ENCODE measurements at places on chromosomes 11 and 22. TPM values are rescaled to one million over a fixed set of nuclear protein-coding genes. Genes with fewer than 3 reads are reported as not detected.
A peak's percentile ranks its signal among the peaks of the same experiment; 100 is the strongest.

DNA sequence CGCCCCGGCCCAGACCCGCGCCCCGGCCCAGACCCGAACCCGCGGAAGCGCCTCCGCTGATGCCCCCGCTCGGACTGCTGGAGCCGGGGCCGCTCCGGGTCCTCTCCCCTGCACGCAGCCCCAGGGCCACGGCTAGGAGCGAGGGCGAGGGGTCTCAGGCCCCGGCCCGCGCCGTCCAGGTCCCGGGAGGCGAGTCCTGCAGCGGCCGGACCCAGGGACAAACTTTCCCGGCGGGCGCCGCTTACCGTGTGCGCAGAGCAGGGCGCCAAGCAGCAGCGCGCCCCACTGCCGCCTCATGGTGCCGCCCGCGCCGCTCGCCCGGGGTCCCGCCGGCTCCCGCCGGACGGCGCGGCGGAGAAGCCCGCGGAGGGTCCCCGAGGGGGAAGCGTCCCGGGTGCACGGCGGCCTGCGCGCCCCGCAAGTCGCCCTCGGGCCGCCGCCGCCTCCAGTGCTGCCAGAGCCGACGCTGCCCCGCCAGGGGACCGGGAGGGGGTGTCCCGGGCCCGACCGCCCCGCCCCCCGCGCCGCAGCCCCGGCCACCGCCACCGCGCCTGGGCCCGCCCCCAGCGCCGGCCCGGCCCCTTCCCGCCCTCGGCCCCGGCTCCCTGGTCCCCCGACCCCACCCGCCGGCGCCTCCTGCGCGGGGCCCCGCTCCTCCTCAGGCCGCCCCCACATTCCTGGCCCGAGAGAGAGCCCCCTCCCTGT, at the start of gene LRP4:
Gene LRP4, minus strand, starts transcription at position 468 of the 705 bp plus-strand sequence. Its CDS starts 171 bp downstream, at position 297.
- no peaks in the 10 kb centered on the region for H3K27me3 ChIP-seq
- DNase-seq: no peak
- no peaks in the 10 kb centered on the region for H3K36me3 ChIP-seq
- H3K4me1 ChIP-seq: peaks cover 57% of the 10 kb centered on the region

DNA sequence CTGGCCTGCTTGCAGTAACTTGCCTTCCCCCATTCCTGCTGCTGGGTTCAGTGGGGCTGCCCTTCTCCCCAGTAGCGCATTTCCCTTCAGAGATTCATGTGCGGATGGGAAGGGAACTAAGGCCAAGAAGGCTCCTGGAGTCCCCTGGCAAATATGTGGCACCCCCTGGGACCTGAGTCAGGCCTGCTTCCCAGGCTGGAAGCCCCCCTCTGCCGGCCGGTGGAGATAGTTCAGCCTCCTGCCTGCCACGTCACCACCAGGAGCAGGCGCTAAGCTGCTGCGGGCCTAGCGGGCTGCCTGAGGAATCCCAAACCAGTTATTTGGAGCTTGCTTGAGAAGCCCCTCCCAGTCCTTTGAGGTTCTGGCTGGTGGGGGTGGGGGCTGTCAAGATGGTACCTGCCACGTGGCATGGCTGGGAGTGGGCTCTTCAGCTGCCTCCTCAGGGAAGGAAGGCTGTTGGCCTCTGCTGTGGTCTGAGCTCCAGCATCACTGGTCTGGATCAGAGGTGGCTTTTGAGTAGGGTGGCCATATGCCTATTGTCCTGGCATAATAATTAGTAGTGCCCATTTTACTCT, 2.0 kb downstream of the SERPINH1 start:
- H3K27me3 ChIP-seq: no peaks in the 10 kb centered on the region
- peaks cover 55% of the 10 kb centered on the region for H3K4me1 ChIP-seq
- H3K27ac ChIP-seq: peak overlapping the region; percentile 100
- no peak for DNase-seq
- H3K4me3 ChIP-seq: peak overlapping the region; percentile 98

- no peaks in the 10 kb centered on the region for H3K4me1 ChIP-seq
- H3K36me3 ChIP-seq: no peaks in the 10 kb centered on the region
- H3K27me3 ChIP-seq: no peaks in the 10 kb centered on the region
- no peak for DNase-seq
- H3K27ac ChIP-seq: no peak overlapping the region
Measured at GRCh38 chr11:64406221-64406946, 47.4 kb downstream of the RPS6KA4 start.

GRCh38 chr11:117519170-117519569, 191.5 kb downstream of the CEP164 start:
- no peak overlapping the region for H3K4me3 ChIP-seq
- DNase-seq: no peak
- H3K36me3 ChIP-seq: no peaks in the 10 kb centered on the region
- no peaks in the 10 kb centered on the region for H3K27me3 ChIP-seq
- no peak overlapping the region for H3K27ac ChIP-seq

GRCh38 chr11:96194581-96195374, 148.2 kb downstream of the MAML2 start:
- no peaks in the 10 kb centered on the region for H3K27me3 ChIP-seq
- H3K4me3 ChIP-seq: no peak overlapping the region
- no peak overlapping the region for H3K27ac ChIP-seq
- no peak for DNase-seq
- peaks cover 13% of the 10 kb centered on the region for H3K4me1 ChIP-seq
- H3K36me3 ChIP-seq: no peaks in the 10 kb centered on the region

DNA sequence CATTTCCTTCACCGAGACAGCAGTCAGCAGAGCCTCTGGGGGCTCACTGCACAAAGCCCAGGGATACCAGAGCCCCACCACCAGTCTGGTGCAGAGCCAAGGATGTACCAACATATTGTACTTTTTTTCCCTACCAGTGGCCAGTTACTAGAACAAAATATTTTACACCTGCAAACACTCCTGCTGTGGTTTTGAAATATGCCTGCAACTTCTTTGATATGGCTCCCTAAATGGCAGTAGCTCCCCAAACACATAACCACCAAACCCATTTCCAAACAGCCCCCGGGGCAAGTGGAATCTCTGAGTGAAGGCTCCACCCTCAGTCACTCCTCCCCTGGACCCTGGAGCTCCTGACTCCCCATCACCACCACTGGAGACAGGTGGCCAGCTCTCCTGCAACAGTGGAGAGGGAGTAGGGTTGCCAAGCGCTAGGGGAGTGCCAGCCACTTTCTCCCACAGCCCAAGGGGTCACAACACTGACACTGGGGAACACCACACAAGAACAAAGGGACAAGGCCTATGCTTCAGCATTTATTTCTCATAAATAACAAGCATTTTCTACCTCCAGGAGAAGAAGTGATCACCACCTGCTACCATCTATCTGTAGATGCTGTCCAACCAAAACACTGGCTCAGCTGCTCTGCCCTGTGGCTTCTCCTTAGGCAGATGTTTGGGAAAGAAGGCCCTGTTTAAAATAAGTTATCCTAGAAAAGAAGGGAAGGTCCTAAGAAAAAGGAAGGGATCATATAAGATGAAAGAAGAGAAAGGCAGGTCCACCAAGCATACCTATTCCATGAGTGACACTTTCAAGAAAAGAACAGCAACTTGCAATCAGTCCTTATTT, 15.1 kb downstream of the DGCR2 start:
- H3K27ac ChIP-seq: peak overlapping the region; percentile 90
- no peaks in the 10 kb centered on the region for H3K27me3 ChIP-seq
- H3K4me1 ChIP-seq: peaks cover 79% of the 10 kb centered on the region

CRYBB2 gene
- not detected for total RNA-seq

OR5B2 gene
- not detected for total RNA-seq

DCHS1 gene
- total RNA-seq: 1.5 TPM

DNA sequence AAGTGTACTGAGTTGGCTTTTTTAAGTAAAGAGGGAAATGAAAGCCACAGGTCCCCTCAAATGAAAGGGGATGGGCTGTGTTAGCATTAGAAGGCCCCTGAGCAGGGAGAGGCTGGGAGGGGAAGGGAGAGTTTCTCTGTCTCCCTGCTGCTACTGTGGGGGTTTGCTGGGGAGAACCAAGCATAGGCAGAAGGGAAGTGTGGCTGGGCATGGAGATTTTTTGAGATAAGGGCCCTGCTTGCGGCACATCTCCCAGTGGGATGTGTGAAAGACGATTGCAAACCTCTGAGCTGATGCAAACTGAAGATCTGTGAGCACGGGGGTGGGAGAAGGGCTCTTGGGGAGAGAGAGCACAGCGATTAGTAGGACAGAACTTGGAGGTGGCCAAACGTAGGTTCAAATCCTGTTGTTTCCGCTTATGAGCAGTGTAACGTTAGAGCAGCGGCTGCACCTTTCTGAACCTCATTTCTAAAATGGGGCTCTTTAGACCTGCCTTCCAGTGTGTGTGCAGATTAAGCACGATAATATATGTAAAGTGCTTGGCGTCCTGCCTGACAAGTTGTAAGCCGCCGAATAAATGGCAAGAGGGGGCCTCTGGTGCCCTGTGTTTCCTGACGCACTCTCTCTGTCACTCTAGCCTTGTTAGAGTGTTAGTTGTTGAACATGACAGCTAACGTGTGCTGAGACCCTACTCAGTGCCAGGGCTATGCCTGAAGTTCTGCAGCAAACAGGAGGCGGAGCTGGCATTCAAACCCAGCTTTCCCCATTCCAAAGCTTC, 122.3 kb downstream of the GRIK4 start:
- no peak for DNase-seq
- H3K27me3 ChIP-seq: no peaks in the 10 kb centered on the region
- no peak overlapping the region for H3K4me3 ChIP-seq
- H3K4me1 ChIP-seq: no peaks in the 10 kb centered on the region
- no peaks in the 10 kb centered on the region for H3K36me3 ChIP-seq

DNA sequence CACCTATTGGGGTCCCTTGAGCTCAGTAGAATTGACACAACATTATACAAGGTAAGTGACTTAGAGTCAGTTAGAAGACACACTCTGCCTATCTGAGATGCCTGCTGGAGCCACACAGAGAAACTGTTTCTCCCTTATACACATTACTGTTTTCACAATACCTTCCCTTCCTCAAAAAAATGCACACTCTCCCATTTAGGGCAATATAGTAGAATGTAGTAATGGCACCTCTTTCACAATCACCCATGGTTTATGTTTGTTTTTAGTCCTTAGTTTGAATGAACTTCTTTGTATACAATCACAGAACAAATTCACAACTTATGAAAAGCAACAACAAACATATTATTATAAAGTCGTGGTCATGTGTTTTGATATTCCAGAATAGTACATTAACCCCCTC, 14.3 kb downstream of the OR52H1 start:
- no peaks in the 10 kb centered on the region for H3K4me1 ChIP-seq
- H3K4me3 ChIP-seq: no peak overlapping the region
- H3K27ac ChIP-seq: no peak overlapping the region

TESMIN gene
- 0.17 TPM for total RNA-seq

DNA sequence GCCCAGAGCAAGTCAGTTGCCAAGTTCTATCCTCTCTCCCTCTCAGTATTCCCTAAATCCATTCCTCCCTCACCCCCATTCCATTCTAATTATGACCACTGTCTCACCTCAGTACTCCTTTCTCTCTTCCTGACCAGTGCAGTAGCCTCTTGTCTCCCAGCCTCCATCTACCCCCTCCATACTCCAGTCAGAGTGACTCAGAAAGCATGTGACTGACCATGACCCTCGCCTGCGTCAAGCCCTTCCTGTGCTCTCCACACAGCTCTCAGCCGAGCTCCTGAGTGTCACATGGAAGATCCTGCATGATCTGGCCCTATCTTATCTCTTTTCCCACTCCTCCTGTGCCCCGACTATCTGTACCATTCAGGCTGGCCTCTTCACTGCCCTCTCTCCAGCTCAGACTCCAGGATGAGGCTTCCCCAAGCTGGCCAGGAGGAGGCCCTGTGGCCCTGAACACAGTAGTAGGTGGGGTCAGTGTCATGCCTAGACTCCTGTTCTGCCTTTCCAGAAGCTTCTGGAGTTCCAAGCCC, 42.6 kb downstream of the NEU3 start:
- H3K4me3 ChIP-seq: no peak overlapping the region
- H3K27ac ChIP-seq: no peak overlapping the region
- H3K4me1 ChIP-seq: peaks cover 20% of the 10 kb centered on the region
- H3K27me3 ChIP-seq: no peaks in the 10 kb centered on the region
- H3K36me3 ChIP-seq: no peaks in the 10 kb centered on the region
- no peak for DNase-seq

- peaks cover 36% of the 10 kb centered on the region for H3K36me3 ChIP-seq
- H3K4me3 ChIP-seq: no peak within 1 kb of the TSS
- H3K27ac ChIP-seq: no peak within 1 kb of the TSS
- no peaks in the 10 kb centered on the region for H3K4me1 ChIP-seq
Measured at GRCh38 chr11:64935359-64936081, at the start of gene GPHA2. TSS of gene GPHA2 (minus strand) at chr11:64935893. CDS start at chr11:64935460, 433 bp downstream.

GRCh38 chr11:129192150-129192549, at the start of gene ARHGAP32:
TSS of gene ARHGAP32 (minus strand) at chr11:129192325. CDS start at chr11:129192198, 127 bp downstream.
- peaks cover 10% of the 10 kb centered on the region for H3K4me1 ChIP-seq
- H3K27ac ChIP-seq: no peak within 1 kb of the TSS
- no peak within 1 kb of the TSS for H3K4me3 ChIP-seq
- no peaks in the 10 kb centered on the region for H3K36me3 ChIP-seq
- no peak for DNase-seq

ANKRD13D gene
- 9.7 TPM for total RNA-seq

GRCh38 chr11:2580571-2581001, 119.2 kb downstream of the KCNQ1OT1 start:
- H3K27me3 ChIP-seq: no peaks in the 10 kb centered on the region
- DNase-seq: peak; percentile 1
- H3K4me3 ChIP-seq: no peak overlapping the region

DNA sequence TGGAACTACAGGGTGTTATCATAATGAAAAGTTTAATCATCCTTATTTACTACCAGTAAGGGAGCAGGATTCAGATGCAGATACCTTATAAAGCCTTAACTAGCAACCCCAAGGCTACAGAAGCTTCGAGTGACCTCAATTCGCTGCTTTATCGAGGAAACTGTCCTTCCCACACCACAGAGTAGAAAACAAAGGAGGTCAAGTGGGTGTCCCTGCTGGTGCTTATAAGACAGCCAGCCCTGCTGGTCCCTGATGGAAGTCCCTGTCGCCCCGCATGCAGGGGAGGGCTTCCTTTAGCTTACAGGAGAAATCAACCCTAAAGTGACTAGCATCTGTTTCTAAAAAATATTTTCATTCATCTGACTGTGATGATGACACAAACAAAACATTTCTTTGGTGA, 7.3 kb downstream of the MN1 start:
- H3K27me3 ChIP-seq: no peaks in the 10 kb centered on the region
- H3K4me3 ChIP-seq: no peak overlapping the region
- peaks cover 64% of the 10 kb centered on the region for H3K4me1 ChIP-seq

DNA sequence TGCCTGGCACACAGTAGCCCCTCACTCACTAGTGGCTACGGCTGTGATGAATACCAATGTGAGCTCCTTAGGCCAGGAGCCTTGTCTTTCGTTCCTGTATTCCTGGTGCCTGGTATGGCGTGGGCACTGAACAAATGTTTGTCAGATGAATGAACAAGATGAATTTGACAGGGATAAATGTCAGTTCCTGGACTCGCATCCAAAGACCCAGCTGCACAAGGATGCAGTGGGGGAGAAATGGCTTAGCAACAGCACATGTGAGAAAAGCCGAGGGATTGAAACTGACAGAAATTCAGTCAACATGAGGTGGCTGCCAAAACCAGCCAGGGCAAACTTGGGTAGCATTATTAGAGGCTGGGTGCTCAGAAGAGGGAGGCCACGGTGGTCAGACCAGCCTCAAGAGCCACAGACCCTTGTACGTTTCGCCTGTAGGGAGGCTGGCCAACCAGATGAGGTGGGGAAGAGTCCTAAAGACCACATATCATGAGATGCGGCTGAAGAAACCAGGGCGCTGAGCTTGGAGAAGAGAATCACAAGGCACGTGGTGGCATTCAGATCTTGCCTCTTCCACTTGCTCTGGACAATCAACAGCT, 7.7 kb upstream of the SLC22A8 start:
- no peak for DNase-seq
- H3K4me3 ChIP-seq: no peak overlapping the region
- H3K36me3 ChIP-seq: no peaks in the 10 kb centered on the region
- peaks cover 8% of the 10 kb centered on the region for H3K27me3 ChIP-seq
- H3K27ac ChIP-seq: no peak overlapping the region
- no peaks in the 10 kb centered on the region for H3K4me1 ChIP-seq

- H3K4me1 ChIP-seq: no peaks in the 10 kb centered on the region
- peaks cover 56% of the 10 kb centered on the region for H3K27me3 ChIP-seq
- H3K27ac ChIP-seq: no peak overlapping the region
- no peak overlapping the region for H3K4me3 ChIP-seq
- no peaks in the 10 kb centered on the region for H3K36me3 ChIP-seq
- no peak for DNase-seq
Measured at GRCh38 chr11:45289369-45289768, 3.2 kb upstream of the SYT13 start.
